ENCODE measurements at places on chromosomes 7 and 10.

DNA sequence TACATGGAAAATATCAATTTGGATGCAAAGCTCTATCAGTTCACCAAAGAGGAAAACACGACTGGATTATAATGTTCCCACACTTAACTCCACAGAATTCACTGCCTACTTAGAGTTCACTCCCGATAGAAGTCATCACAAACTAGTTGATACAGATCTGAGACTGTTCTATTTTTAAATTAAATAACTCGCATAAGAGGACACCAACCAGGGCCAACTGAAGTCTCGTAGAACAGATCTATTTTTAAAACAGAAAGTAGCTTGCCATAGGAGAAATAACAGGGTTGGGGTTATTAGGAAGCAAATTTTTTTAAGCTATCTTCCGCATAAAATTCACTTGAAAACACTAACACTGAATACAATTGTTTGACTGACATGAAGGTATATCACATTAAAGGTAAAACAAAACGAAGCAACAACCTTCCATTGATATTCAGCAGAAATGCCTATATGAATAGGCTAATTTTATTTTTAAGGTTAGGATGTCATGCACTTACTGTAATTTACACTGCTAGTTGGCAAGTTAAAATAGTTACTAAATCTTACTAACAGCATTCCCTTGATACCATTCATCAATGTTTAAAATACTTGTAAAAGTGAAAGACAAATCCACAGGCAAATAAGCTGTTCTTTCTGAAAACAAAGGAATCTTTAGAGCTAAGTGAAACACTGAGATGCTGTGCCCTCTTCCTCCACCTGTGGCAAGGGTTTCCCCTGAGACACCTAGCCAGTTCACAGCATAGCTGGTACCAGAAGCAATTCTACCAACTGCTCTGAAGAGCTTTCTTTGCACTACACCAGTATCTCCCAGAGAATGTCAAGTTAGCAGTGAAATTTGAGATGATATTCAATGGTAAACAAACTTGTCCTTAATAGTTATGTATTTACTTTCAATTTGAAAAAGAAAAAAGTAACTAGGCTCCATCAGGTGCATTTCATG, 186.7 kb upstream of the ANK3 start:
- DNase-seq = no peak

DNA sequence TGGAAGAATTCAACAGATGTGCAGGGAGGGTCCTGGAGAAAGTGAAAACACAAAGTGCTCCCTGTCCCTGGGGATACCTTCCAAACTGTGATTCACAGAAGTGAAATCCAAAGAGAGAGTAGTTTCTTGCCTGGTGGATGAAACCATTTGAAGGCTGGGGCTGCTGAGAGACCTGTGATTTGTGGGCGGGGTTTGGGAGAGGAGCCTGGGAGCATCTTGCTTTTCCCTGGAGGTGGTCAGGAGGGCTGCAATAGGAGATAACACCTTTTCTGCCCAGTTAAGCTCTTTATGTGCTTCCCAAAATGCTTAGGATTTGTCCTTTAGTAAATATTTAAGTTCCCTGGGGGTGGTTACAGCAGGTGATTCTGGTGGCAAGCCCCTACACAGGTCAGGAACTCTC, 105.3 kb upstream of the TPK1 start:
- no peak for DNase-seq

GRCh38 chr7:16609842-16610450, 35.6 kb downstream of the ANKMY2 start:
- DNase-seq = no peak

GRCh38 chr7:158732494-158733219, 28.1 kb upstream of the NCAPG2 start:
- DNase-seq = no peak

DNA sequence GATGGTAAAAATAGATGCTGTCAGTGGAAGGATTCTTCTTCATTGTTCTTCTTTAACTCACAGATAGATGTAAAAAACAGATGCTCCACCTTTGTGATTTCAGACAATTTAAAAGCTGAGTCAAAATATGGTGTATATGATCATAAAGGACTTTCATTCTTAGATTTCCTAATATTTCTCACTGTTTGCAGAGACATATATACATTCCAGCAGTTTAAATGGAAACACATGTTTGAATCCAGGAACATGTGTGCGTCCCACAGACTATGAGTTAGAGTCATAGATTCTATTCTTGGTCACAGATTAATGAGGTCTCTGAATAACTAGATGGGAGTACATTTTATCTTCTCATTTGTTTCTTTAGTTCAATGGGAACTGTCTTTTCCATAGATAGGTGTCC, 109.6 kb downstream of the BICC1 start:
- no peak for DNase-seq

Data from activated T-helper 1 cell treated with anti-CD3 and anti-CD28 coated beads, Interleukin-2, amount 50 U/mL, for 16 hours (primary cell).